ENCODE measurements at places on chromosomes 6 and 20.

- no peak for DNase-seq
Observed at GRCh38 chr6:150250826-150251225, 108.0 kb downstream of the PPP1R14C start.

DNA sequence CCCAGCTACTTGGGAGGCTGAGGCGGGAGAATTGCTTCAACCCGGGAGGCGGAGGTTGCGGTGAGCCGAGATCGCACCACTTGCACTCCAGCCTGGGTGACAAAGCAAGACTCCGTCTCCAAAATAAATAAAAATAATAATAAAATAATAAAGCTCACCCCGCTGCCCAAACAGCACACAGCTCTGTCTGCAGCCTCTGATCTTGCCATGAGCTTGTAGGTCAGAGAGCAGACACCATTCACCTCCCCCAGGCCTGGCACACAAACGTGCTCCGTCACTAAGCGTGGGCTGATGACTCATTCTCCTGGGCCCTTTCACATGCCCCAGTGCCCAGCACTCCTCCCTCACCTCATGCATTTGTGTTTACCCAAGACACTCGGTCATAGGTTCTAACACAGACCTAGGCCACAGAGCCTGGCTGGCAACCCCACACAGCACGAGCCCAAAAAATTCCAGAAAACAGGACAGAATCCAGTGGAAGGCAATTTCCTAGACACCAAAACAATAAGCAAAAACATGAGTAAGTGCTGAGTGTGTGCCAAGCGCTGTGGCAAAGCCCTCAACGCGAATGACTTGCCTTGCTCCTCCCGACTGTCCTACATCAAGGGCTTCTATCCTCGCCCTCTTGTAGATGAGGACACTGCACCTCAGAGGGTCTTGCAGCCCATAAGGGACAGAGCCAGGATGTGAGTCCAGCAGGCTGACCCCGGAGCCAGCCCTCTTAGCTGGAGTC is 18.0 kb downstream of the ATP9A start:
- no peak for DNase-seq

- no peak for DNase-seq
Observed at GRCh38 chr6:133637874-133638273, 251.0 kb upstream of the TCF21 start.

DNA sequence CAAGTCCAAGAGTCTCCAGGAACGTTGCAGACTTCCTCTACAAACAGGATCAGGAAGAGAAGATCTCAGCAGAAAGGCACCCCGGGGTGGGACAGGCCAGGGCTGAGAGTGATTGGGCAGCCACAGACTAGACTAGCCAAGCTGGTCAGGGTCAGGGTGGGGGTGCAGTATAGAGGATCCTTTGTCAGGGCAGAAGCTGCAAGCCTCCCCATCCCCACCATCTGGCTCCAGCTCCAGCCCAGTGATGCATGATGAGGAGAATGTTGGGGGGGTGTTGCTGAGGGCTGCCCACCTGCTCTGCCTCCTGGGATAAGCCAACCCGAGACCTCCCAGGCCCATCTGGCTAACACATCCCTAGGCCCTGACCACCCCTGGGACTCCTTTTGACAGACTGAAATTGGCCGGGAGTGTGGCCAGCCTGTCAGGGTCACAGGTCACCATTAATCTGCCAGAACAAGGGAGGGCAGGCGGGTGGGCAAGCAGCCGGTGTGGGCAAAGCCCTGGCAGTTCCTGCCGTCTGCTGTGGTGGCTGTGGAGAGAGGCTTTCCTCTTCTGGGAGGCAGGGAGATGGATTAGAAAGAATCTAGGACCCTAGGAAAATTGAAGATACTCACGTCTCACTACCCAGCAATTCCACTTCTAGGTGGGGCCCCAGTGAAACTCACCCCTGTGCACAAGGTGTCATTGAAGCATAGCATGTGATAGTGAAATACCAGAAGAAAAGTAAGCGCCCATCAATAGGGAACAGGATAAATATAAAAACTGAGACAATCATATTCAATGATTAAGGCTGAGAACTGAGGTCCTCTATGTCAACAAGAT is 22.1 kb upstream of the SNTA1 start:
- no peak for DNase-seq

All from CD8-positive, alpha-beta memory T cell (primary cell).